ENCODE measurements at places on chromosomes 13 and 19. TPM values are rescaled to one million over a fixed set of nuclear protein-coding genes. Genes with fewer than 3 reads are reported as not detected.

The ZNF229 gene
- 5.3 TPM for total RNA-seq

The MYCBP2 gene
- total RNA-seq: 42.2 TPM

The ZNF296 gene
- total RNA-seq: not detected

The ZNF274 gene
- total RNA-seq: 19.3 TPM

The ACP5 gene
- 3.1 TPM for total RNA-seq

The PIAS4 gene
- 15.4 TPM for total RNA-seq

The LAIR1 gene
- 5.1 TPM for total RNA-seq

DNA sequence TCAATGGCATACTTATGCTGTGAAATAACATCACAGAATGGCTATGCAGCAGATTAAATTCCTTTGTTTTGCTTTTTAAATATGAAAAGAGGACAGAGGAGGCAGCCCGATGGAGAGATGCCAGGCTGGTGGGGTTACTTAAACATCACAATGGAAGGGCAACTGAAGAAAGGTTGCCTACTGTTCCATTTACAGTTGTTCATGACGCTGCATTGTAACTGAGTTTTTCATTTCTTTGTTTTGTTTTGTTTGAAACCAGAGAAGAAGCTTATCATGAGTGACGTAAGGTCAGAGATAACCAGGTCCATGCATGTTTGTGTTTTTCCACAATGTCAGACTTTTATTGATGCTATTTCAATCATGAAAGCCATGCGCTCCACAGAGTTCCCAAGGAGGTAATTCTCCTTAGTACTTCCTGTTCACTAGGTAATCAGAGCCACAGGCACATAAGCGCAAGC lies 273.8 kb downstream of the LHFPL6 start:
- H3K4me1 ChIP-seq: peaks cover 31% of the 10 kb centered on the region
- no peak overlapping the region for H3K4me3 ChIP-seq
- H3K27ac ChIP-seq: peak overlapping the region; percentile 1
- H3K27me3 ChIP-seq: no peaks in the 10 kb centered on the region
- DNase-seq: no peak

GRCh38 chr19:42091742-42092141 lies 15.8 kb downstream of the ZNF574 start:
- H3K4me1 ChIP-seq: peaks cover 15% of the 10 kb centered on the region
- DNase-seq: no peak
- peaks cover 24% of the 10 kb centered on the region for H3K27me3 ChIP-seq
- H3K27ac ChIP-seq: no peak overlapping the region

GRCh38 chr19:42216653-42217519 lies 591 bp downstream of the DEDD2 start:
- peak overlapping the region; percentile 84 for H3K27ac ChIP-seq
- H3K4me3 ChIP-seq: peak overlapping the region; percentile 92
- H3K4me1 ChIP-seq: peaks cover 60% of the 10 kb centered on the region

- no peaks in the 10 kb centered on the region for H3K4me1 ChIP-seq
- no peak for DNase-seq
- no peaks in the 10 kb centered on the region for H3K27me3 ChIP-seq
- no peak overlapping the region for H3K4me3 ChIP-seq
- H3K27ac ChIP-seq: no peak overlapping the region
These were observed 308.3 kb downstream of the KCNRG start for GRCh38 chr13:50323440-50324065.

DNA sequence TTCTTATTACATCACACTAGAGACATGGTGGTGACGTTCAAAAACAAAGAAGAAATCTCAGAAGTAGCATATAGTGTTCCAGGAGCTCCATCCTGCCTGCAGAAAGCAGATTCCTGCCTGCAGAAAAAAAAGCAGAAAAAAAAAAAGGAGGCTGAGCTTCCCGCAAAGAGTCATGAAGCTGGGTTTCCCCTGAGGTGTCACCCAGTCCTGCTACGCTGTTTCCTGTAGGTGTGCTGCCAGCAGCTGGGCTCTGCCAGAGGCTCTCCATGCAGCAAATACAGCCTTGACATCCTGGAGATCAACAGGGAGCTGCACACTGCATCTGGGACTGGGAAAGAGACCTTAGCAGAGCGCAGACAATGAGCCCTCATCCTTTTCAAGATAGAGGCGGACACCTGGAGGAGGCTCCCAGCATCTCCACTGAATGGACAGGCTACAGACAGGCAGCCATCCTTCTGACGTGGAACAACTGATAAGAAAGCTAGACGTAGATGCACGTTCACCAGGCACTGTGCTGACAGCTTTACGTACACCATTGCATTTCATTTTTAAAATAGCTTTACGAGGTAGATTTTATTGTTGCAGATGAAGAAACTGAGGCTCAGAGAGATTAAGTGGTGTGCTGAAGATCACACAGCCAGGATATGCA lies 350.9 kb downstream of the FOXO1 start:
- peak overlapping the region; percentile 41 for H3K27ac ChIP-seq
- no peak for DNase-seq
- H3K4me1 ChIP-seq: peaks cover 27% of the 10 kb centered on the region
- H3K27me3 ChIP-seq: no peaks in the 10 kb centered on the region

GRCh38 chr13:52738719-52739467 lies 727 bp downstream of the CNMD start:
- H3K36me3 ChIP-seq: no peaks in the 10 kb centered on the region
- H3K4me1 ChIP-seq: peaks cover 14% of the 10 kb centered on the region
- H3K27ac ChIP-seq: no peak overlapping the region
- peaks cover 94% of the 10 kb centered on the region for H3K27me3 ChIP-seq

GRCh38 chr19:6489278-6490061 lies 7.9 kb upstream of the DENND1C start:
- no peaks in the 10 kb centered on the region for H3K36me3 ChIP-seq
- H3K27ac ChIP-seq: no peak overlapping the region
- peaks cover 66% of the 10 kb centered on the region for H3K27me3 ChIP-seq
- no peaks in the 10 kb centered on the region for H3K4me1 ChIP-seq

DNA sequence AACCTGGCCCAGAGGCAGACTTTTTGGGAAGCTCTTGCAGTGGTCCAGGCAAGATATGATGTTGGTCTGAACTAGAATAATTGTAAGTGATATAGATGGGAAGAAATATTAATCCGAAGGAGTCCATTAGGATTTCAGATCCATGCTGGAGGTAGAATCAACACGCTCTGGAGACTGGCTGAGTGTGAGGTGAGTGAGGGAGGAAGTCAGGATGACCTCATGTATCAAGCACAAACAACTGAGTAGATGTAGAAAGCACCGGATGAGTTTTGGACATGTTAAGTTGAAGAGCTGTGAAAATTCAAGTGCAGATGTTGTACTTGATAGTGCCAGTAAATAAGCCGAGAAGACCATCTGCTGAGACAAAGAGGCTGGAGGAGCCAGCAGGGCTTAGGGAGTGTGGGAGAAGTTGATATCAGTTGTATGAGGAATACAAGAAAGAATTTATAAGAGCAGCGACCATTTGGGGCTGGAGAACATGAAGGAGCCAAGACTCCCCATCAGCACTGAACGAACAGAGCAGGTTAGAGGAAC lies 5.3 kb upstream of the CNMD start:
- peaks cover 87% of the 10 kb centered on the region for H3K27me3 ChIP-seq
- no peak overlapping the region for H3K4me3 ChIP-seq
- no peaks in the 10 kb centered on the region for H3K4me1 ChIP-seq
- no peaks in the 10 kb centered on the region for H3K36me3 ChIP-seq
- no peak overlapping the region for H3K27ac ChIP-seq

DNA sequence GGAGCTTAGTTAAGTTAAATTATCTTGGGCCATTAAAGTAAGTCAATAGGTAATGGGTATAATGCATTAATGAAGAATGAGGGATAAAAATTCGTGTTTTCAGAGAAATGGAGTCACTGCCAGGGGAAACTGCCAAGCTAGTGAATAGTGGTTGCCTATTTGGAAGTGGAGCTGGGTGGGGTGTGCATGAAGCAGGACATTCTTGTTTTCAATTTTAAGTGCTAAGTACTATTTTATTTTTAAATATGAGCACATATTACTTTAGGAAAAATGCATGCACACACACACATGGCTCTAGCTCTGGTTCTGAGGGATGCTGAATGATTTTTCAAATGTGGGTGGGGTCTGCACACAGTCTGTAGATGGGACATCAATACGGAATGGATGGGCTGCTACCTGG lies 717.7 kb upstream of the SGCG start:
- peaks cover 13% of the 10 kb centered on the region for H3K4me1 ChIP-seq
- H3K36me3 ChIP-seq: no peaks in the 10 kb centered on the region
- H3K27me3 ChIP-seq: no peaks in the 10 kb centered on the region
- DNase-seq: no peak
- H3K27ac ChIP-seq: peak overlapping the region; percentile 59

- H3K27me3 ChIP-seq: no peaks in the 10 kb centered on the region
- peak overlapping the region; percentile 98 for H3K27ac ChIP-seq
These were observed 2.7 kb upstream of the CCDC97 start for GRCh38 chr19:41307090-41307875.

- H3K4me1 ChIP-seq: peaks cover 92% of the 10 kb centered on the region
- no peaks in the 10 kb centered on the region for H3K27me3 ChIP-seq
- H3K4me3 ChIP-seq: no peak overlapping the region
- DNase-seq: no peak
- peak overlapping the region; percentile 82 for H3K27ac ChIP-seq
These were observed 16.3 kb downstream of the DOCK9 start for GRCh38 chr13:98961503-98962105.

DNA sequence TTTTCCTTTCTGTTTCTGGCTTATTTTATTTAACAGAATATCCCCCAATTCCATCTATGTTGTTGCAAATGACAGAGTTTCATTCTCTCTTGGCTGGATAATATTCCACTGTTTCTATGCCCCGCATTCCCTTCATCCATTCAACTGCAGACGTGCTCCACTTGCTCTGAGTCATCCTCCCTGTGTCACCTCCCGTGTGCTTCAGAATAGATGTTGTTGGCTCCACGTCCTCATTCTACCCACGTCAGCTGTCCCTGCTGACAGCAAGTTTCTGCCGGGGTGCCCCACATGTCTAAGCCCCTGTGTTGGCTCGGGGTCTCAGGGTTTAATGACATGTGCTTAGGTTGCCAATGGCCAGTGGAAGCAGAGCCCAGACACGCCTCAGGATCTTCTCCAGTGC lies 1041.0 kb downstream of the UQCRFS1 start:
- peaks cover 12% of the 10 kb centered on the region for H3K27me3 ChIP-seq
- H3K27ac ChIP-seq: no peak overlapping the region
- no peak for DNase-seq

DNA sequence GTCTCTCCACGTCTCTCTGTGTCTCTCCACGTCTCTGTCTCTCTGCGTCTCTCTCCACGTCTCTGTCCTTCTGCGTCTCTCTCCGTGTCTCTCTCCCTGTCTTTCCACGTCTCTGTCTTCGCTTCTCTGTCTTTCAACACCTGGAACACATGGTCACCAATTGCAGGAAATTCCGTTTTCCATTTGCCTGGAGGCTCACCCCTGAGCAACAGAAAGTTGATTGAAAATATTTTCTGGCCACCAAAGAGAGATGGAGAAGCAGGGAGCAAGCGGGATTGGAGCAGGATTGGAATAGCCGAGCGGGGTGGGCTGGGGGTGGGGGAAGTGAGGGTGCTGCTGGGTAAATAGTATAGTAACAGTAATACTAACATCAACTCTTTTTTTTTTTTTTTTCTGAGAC lies 1.7 kb downstream of the KANK2 start:
- no peaks in the 10 kb centered on the region for H3K27me3 ChIP-seq
- H3K27ac ChIP-seq: peak overlapping the region; percentile 95
- no peak for DNase-seq

DNA sequence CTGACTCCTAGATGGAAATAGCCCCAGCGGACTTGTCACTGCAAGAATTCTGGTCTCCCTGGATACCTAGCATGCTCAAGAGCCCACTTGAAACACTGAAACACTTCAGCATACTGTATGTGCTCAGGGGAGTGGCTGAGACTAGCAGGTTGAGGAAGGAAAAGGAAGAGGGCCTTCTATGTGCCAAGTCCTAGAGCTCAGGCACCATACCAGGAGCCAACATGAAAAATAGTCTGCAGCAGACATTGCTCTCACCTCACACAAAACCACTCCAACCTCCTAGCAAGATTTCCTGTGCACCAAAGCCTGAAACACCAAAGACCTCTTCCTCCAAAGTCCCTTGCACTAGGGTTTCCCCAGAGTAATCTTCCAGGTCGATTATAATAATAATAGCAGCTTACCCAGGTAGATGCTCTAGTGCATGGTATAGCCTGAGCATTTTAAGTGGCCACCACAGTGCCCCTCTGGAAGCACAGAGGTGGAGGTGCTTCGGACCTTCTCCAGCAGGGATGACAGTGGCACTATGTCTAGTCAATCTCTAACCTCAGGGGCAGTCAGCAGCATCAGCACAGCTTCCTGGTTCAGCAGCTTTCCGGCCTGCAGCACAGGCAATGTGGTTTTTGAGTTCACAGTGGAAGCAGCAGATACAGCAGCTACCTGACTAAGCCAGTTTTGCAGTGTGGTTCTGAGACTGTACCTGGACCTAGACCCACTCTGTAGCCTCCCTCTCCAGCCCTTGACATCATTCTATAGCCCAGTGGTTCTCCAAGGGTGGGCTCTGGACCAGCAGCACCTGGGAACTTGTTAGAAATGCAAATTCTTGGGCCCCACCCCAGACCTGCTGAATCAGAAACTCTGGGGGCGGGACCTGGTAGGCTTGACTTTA lies 45.6 kb upstream of the UBE2L5 start:
- no peak for DNase-seq
- no peaks in the 10 kb centered on the region for H3K36me3 ChIP-seq
- no peak overlapping the region for H3K4me3 ChIP-seq
- H3K4me1 ChIP-seq: no peaks in the 10 kb centered on the region
- H3K27me3 ChIP-seq: no peaks in the 10 kb centered on the region

- H3K4me1 ChIP-seq: peaks cover 1% of the 10 kb centered on the region
- H3K27me3 ChIP-seq: no peaks in the 10 kb centered on the region
- no peaks in the 10 kb centered on the region for H3K36me3 ChIP-seq
- no peak overlapping the region for H3K4me3 ChIP-seq
- no peak for DNase-seq
These were observed 7.5 kb downstream of the THAP8 start for GRCh38 chr19:36046443-36047050.

All from left ventricle myocardium inferior (tissue), 1 donor.